ENCODE measurements at places on chromosomes 16 and 17. TPM values are rescaled to one million over a fixed set of nuclear protein-coding genes. Genes with fewer than 3 reads are reported as not detected.

Gene TP53TG3D
- 1.2 TPM for total RNA-seq

Gene RBFOX1
- 79.5 TPM for total RNA-seq

Gene PERCC1
- total RNA-seq, result not detected

Gene SHCBP1
- total RNA-seq, result 1.2 TPM

Gene KRT32
- not detected for total RNA-seq

Gene ITGB4
- 1.2 TPM for total RNA-seq

Gene SULT1A2
- 0.41 TPM for total RNA-seq

Gene TMEM88
- total RNA-seq, result 1.2 TPM

Gene KIF19
- total RNA-seq, result not detected

GRCh38 chr16:86087011-86087895 is 188.3 kb downstream of the IRF8 start:
- no peak for DNase-seq

DNA sequence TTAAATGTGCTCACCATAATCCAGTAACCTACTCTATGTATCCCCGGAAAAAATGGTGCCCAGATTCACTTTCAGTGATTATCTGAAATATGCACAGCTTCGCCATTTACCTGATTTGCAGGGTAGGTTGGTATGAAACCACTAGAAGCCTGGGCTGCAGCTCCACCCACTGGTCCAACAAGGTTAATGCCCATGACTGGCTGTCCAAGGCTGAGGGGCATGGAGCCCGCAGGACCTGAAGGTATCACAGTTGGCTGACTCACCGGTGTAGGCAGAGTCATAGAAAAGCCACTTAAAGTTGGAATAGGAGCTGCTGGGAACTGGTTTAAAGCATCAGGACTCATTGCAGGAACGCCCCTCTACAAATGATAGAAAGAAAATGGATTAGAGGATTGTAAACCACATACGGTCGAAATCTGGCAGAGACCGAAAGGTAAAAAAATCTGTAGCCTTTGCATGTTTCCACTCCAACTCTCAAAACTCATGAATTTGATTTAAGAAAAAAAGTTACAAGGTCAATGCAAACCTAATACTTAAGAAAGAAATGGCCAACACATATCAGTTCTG is 38.6 kb downstream of the SYNRG start:
- DNase-seq, result no peak

DNA sequence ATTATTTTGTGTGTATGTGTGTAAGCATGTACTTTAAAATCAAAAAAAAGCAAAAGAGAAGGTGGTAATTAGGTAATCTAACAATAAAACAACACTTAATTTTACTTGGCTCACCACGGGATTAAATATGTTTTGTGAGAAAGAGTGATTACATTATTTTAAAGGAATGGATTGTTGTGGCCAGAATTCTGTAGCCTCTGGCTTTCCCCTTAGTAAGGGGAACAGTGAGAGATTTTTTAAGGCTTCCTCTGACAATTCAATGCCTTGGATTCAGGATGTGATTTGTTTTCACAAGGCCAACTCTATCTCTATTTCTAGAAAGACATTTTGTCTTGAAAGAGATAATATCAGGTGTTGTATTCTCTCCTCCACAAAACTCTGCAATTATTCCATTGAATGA is 560.3 kb upstream of the CDH8 start:
- DNase-seq, result no peak

DNA sequence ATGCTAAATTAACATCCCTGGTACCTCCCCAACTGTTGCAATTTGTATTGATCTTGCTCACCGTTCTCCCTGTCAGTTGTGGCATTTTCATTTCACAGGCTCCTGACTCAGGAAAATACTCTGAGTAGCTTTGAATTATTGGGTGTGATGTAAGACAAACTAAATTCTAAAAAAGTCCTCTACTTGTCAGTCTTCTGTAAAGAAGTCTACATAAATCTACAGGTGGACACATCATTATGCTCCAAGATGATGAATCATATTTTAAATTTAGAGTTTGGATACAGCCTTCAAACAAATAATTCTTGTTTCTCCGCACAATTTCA is 47.2 kb downstream of the MARCHF10 start:
- DNase-seq, result no peak

- DNase-seq, result no peak
Observed at GRCh38 chr17:30334421-30334820, 564 bp upstream of the TMIGD1 start.

DNA sequence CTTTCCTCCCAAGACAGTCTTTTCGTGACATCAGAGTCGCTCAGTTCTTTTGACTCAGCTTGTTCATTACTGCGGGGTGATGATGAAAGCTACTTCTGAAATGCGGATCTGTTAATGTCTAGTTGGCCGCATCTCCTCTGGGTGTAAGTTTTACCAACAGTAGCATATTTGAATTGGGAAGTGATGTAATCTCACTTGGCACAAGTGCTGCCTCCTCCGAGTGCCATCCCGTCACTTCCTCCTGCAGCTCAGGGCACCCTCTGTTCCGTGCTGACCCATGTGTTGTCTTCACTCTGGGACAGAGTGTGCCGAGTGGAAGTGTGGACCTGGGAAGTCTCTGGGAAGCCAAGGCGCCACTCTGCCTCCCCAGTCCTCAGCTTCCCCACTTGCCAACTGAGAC is 8.9 kb downstream of the ADAD2 start:
- DNase-seq, result peak; percentile 73

DNA sequence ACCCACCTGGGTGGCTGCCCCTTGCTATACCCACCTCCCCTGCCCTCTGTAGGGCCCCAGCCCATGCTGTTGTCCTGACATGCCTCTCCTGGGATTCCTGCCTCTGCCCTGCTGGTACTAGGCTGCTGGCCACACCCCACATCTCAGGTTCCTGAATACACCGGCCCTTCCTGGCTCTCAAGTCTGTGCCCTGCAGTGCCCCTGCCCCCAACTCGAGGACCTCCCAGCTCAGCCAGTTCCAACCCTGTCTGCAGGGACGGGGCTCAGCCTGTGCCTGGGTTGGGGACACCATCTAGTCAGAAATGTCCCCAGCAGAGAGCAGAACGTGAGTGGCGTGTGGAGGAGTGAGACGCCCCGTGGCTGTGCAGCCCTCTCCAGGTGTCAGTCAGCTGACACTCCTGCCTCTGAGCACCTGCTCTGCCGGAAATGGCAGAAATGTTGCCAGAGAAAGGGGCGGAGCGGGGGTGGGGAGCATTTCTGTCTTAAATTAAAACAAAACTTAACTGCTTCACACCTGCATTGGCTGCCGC is 28.7 kb downstream of the ACSF3 start:
- no peak for DNase-seq

DNA sequence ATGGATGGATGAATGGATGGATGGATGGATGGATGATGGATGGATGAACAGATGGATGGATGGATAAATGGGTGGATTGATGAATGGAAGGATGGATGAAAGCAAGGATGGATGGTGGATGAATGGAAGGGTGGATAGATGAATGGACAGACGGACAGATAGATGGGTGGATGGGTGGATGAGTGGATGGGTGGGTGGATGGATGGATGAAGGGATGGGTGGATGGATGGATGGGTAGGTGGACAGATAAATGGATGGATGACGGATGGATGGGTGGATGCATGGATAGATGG is 14.9 kb downstream of the SRL start:
- DNase-seq, result no peak

GRCh38 chr16:59385491-59385890 is 651.4 kb upstream of the GOT2 start:
- no peak for DNase-seq

GRCh38 chr17:30234964-30235363 is 533 bp downstream of the SLC6A4 start:
- no peak for DNase-seq

- DNase-seq, result no peak
Observed at GRCh38 chr16:73183611-73184092, 135.7 kb upstream of the ZFHX3 start.

DNA sequence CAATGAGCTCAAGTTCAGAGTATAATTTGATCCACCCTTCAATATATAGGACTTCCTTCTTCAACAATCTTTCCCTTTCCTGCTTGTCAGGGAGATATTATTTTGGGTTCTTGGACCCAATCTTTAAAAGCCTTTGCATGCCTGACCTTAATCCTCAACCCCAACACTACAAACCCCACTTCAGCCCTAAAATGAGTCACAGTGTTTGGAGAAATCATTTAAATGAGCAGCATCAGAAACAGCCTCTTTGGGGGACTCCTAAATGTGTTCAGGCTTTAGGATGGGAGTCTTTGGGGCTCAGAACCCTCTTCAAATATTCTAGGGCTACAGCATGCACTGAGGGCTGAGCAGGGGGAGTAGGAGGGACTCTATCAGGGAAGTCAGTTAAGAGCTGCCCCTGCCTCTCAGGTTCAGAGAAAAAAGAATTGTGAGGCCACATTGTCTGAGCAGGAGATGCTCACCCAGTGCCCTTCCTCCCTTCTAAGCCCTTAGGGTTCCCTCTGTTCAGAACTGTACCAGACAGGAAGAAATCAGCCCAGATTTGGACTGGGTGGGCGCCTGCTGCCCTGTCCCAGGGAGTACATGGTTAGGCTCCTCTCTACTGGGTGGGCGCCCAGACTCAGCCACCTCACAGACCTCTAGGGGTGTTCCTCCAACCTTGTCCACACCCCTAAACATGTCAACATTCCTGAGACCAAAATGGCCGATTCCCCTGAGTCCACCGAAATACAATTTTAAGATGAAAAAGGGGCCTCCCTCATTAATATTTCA is 5.0 kb downstream of the NEUROD2 start:
- DNase-seq, result no peak
